ENCODE measurements at places on chromosomes 5 and 9.

DNA sequence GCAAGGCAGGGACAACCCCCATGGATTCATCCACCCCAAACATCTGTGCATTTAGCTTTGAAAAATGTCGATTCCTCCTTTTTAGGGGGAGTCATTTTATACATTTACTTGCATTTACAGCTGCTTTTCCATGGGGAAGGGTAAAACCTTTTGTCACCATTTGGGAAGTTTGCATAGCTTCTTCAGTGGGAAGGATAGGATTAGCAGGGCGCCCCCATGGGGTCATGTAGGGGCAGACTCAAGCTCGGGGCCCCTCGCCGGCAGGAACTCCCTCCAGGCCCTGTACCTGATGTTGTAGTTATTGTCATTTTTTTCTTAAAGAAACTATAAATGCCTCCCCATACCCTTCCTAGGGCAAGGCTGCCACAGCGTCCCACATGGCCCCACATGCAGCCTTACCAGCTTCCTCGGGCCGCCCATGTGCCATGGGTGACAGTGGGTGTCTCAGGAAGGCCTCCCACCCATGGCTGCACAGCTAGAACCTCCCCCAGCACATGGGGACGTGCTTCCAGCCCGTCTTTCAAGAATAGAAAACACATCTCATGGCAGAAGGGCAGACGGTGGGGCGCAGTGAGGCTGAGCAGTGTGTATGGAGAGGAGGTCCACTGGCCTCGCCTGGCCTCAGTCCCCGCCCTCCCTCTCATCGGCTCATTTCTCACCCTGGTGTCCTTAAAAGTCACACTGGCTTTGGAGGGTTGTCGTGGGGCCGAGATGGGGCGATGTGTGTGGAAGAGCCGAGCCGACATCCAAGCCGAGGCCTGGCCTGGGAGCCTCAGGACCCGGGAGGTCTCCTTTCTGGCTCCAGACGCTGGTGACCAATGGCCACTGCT, 76.1 kb upstream of the OTULINL start:
- DNase-seq = no peak

DNA sequence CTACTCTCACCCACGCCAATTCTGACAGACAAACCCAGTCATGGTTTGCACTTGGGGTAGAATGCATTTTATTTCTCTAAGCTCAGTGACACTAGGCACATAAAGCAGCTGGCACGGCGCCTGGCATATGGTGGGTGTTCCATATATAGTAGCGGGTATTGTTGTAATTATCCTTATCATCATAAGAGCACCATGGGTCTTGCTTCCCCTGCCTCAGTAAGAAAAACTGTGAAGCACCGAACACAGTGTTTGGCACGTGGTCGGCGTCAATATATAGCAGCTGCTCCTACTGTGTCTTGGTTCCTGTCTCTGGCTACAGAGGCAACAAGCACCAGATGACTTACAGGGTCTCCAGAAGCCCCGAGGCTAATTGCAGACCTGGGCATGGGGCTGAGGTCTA, 194.1 kb upstream of the PANK3 start:
- no peak for DNase-seq

- DNase-seq = no peak
Observed at GRCh38 chr9:8632493-8632892, 832.9 kb upstream of the DMAC1 start.

GRCh38 chr5:52784737-52785136, 3.0 kb upstream of the ITGA1 start:
- no peak for DNase-seq

DNA sequence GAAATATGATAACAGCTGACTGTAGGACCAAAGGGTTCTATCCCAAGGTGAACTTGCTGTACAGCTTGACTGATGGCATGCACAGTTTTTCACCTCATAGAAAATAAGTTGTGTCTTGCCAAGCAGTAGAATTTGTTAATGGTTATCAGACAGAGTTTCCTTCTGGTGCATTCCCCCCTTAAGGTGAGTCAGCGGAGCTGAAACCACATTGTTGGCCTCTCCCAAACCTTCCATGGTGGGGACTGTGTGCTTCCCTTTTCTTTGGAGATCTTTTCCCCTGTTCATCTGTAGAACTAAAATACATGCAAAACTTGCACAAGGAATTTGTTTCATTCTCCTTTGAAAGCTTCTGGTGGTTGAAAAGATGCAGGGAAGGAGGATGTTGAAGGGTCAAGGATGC, 179.8 kb downstream of the FGF1 start:
- DNase-seq = no peak

DNA sequence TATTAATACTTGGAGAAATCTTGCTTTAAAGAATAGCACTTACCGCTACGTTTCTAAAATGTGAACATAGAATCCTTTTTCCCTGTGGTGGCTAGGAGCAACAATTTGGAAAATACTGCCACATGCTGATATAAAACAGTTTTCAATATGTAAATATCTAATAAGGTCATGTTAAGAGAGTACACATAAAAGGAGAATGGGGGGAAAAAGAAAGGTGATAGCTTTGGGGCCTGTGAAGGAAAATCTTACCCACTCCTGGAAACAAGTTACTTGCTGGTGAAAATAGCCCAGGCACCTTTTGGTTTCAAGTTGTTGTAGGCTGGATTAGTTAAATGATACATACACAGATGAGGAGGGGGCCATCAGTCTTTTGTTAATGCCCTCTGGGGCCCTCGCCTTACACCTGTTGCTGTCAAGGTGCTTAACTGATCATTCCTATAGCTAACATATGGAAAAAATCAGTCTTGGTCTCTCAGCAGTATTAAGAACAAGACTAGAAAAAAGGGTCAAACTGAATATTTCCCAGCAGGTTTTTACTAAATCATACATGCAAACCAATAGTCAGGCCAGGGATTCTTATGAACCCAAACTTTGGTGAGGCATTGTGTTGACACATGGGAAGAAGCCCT, 24.1 kb downstream of the FYB1 start:
- no peak for DNase-seq

- no peak for DNase-seq
Observed at GRCh38 chr9:128439273-128439672, 16.5 kb upstream of the ODF2 start.

DNA sequence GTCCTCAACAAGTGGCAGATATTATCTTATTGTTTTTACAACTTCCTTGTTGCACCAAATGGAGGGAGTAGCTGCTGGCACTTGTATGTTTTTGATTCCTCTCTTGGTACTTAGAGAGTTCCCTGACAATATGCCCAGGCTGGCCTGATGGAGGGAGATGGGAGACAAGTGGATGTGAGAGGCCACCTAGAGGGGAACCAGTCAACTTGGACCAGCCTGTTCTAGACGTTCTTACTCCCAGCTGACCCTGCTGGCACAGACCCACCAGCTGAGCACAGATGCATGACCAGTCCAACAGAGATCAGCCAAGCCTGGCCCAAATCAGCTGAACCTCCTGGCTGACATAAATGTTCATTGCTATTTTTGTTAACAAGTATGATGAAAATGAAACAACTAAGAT, 60.9 kb upstream of the GDNF start:
- DNase-seq = peak; percentile 26

- no peak for DNase-seq
Observed at GRCh38 chr5:123518111-123518510, 6.1 kb downstream of the CSNK1G3 start.

DNA sequence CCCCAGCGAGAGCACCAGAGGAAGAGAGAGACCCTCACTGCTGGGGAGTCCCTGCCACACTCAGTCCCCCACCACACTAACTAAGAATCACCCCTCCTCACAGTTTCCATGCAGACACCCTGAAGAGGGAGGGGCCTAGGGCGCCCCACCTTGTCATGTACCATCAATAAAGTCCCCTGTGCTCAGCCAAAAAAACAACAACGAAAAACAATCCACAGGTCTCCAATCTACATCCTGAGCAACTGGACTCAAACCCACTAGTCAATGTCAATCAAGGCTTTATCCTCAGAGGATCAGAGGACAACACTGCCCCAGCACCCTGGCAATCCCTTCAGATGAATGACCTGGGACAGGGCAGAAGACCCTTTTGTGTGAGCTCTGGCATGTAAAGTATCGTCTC, 210.1 kb upstream of the MSX2 start:
- no peak for DNase-seq

DNA sequence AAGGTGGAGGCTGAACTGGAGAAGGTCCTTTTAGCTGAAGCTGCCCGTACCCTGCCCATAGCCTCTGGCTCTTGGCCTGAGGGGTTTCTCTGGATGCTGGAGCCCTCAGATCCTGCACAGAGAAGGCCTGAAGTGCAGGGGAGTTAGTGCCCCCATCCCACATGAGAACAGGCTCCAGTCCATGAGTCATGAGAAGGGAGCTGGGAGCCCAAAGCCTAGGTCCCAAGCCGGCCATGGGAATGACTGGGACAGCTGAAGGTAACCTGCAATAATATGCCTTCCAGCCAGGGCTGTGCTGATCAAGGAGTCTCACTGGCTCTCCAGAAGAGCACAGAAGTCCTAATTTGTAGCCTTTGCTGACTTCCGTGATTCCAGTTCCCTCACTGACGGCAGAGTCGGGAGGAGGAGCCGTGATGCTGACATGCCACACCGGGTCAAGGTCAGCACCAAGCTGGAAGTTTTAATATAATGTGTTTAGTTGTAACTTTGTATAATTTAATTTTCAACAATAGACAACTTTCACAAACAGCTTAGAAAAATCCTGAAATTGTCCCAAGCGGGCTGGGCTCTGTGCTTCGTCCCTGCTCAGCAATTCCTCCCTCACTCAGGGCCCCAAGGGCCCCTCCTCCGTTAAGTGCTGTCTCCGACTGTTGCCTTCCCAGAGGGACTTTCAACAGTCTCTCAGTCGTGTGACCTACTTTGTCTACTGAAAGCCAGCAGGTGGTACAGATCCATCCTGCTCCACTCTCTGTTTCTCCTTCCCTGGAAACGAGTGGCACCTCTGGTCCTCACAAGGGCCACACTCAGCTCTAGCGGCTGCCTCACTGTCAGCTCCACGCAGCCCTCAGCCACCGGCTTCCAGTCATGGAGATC, 387.8 kb downstream of the GADD45G start:
- no peak for DNase-seq

DNA sequence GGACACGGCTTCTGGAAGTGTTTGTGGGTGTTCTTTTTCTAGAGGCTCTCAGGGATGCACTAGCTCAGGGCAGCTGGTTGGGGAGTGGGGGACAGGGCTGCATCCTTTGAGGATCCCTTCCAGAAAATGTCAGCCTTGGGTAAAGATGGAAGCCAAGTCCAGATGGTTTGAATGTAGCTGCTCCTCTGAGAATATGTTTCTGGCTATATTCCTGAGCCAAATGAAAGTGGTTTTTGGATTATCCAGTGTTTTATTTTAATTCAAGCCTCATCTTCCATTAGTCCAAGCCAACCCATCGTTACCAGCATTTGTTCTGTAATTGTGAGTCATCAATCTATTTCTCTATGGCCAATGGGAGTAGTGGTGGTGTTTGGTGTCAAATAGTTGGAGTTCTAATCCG, 70.4 kb downstream of the SPRY4 start:
- DNase-seq = peak; percentile 61

- no peak for DNase-seq
Observed at GRCh38 chr5:141657937-141658545, 6.8 kb upstream of the FCHSD1 start.

- no peak for DNase-seq
Observed at GRCh38 chr5:74633695-74634094, 6.8 kb downstream of the ENC1 start.

DNA sequence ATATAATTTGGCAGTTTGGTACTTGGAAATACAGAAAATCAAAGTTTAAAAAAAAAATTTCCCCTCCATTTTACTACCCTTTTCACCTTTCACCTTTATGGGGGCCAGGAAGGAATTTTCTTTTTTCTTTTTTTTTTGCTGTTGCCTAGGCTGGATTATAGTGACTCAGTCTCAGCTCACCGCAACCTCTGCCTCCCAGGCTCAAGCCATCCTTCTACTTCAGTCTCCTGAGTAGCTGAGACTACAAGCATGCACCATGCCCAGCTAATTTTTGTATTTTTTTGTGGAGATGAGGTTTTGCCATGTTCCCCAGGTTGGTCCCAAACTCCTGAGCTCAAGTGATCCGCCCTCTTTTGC, 9.1 kb downstream of the CHMP5 start:
- DNase-seq = no peak

DNA sequence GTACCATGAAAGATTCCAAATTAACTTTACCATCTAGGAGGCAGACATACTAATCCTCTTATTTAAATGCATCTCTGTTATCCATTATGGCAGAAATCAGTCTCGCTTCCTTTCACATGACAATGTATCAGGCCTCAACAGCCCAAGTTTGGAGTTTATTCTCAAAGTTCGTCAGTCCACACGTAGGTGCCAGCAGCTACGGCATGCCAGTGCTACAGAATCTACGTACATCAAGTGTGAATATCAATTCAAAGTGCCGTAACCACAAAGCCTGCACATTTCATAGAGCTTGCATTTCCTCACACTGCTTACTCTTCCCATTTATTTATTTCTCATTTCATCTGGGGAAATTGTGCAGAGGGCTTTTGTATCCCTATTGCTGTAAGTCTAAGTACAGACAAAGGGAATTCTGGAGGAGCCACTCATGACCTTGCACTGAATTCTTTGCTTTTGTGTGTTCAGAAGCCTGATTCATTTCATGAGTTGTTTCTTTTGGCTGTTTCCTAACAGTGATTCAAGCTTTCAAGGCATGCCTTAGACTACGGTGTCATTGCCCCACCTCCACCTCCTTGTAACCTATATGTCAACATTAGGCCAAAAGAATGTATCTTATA, 10.0 kb downstream of the ENC1 start:
- no peak for DNase-seq

DNA sequence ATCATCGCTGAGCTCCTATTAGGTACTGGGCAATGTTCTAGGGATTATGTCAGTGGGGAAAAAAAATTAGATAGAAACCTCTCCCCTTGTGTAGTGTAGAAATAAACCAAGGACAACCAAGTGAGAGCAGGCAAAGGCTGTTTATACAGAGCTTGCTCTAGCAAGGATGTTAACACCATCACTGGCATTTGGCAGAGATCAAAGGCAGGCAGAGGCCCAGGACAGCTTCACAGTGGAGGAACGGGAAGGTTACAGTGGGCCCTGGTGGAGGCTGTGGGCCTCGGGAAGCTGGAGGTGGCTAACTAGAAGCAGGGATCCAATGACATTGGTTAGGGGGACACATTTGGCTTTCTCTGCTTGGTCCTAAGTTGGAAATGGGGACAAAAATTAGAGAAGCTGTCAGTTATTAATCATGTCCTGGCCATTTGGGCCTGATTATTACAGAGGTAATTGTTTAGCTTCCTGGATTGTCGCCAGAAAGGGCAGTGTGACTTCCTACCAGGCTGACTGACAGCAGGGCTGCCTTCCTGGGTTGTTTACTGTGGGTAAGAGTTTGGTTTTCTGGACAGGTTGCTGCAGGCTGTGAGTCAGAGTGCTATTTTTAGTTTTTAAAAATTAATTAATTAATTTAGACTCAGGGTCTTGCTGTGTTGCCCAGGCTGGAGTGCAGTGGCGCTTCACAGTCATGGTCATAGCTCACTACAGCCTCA, 259.3 kb downstream of the ROR2 start:
- no peak for DNase-seq

GRCh38 chr9:119955276-119955675, 586.0 kb upstream of the BRINP1 start:
- no peak for DNase-seq

- DNase-seq = no peak
Observed at GRCh38 chr9:19643875-19644274, 145.0 kb downstream of the SLC24A2 start.

GRCh38 chr9:18798106-18798505, 234.9 kb downstream of the SAXO1 start:
- no peak for DNase-seq
